MV-4-11 (cell line): ENCODE measurements at places on chromosomes 3 and 15.
A peak's percentile ranks its signal among the peaks of the same experiment; 100 is the strongest.

- no peak for DNase-seq
These were observed 115.3 kb downstream of the MEGF11 start for GRCh38 chr15:66138096-66138783.

DNA sequence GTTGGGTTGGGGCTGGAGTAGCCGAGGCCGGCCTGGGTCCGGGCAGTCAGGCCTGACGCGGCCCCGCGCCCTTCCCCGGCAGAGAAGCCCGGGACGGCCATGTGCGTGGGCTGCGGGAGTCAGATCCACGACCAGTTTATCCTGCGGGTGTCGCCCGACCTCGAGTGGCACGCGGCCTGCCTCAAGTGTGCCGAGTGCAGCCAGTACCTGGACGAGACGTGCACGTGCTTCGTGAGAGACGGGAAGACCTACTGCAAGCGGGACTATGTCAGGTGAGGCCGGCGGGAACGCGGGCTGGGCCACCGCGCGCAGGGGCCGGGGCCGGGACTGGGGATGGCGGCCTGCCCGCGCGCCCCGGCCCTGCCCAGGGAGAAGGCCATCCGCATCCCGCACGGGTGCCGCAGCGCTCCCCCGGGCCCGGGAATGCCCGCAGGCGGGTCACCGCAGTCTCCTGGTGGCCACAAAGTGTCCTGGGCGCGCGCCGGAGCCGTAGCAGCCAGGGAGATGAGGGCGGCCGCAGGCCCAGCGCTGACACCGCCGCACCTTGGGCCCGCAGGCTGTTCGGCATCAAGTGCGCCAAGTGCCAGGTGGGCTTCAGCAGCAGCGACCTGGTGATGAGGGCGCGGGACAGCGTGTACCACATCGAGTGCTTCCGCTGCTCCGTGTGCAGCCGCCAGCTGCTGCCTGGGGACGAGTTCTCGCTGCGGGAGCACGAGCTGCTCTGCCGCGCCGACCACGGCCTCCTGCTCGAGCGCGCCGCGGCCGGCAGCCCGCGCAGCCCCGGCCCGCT, 1.3 kb downstream of the ISL2 start:
- peak; percentile 26 for DNase-seq

GRCh38 chr3:65890328-65890727, 148.4 kb downstream of the MAGI1 start:
- DNase-seq: no peak

DNA sequence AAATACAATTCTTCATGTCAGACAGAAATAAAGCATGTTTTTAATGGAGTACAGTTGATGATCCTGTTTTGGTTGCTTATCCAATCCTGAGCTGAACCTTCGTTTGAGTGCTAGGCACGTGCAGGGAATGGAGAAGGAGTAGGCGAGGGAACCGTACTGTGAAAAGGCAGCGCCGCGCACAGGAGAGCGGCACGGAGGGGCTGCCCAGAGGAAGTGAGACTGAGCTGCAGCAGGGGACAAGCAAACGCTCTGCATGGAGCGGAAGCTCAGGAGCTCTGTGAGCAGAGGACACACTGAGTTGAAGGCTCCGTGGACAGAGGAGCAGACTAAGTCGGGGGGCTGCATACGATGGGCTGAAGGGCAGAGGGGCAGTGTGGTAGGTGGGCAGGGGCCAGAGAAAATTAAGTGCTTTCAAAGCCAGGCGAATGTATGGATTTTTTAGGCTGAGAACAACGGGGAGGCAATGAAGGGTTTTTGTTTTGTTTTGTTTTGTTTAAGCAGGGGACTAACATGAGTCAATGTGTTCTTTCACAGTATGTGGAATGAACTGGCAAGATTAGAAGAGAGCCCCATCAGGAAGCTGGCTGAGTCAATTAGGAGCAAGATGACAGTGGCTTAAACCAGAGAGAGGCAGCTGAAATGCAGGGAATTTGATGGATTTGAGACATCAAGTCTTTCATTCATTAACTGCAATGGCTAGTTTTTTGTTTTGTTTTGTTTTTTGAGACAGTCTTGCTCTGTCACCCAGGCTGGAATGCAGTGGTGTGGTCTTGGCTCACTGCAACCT, 23.8 kb upstream of the TM2D3 start:
- DNase-seq: peak; percentile 43

- peak; percentile 88 for DNase-seq
These were observed 59.4 kb upstream of the IMPG2 start for GRCh38 chr3:101379658-101380376.

GRCh38 chr3:162799910-162800309, 1303.3 kb downstream of the OTOL1 start:
- no peak for DNase-seq
